ENCODE measurements at places on chromosomes 1 and 21. TPM values are rescaled to one million over a fixed set of nuclear protein-coding genes. Genes with fewer than 3 reads are reported as not detected.

DNA sequence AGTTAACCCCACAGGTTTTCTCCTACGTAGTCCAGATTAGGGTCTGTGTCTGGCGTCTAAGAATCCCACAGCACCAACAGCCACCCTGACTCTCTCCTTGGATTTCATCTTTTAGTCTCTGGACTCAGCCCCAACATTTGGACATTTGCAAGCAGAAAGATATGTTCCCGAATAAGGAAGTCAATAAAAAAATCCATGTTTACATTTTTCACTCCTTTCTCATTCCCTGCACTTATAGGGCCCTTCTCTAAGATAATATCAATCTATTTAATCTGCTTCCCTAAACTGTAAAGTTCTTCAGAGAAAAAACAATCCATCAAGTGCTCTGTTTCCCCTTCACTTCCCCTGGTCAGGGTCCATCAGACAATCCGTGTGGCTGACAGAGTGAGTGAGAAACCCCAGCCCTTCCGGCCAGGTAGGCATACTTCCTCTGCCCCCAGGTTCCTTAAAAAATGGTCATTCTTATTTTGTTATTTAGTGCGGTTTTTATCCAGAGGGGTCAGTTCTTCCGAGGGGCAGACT is 105.9 kb upstream of the CDC42BPA start:
- no peak for DNase-seq

Gene FHAD1
- total RNA-seq = 0.63 TPM

DNA sequence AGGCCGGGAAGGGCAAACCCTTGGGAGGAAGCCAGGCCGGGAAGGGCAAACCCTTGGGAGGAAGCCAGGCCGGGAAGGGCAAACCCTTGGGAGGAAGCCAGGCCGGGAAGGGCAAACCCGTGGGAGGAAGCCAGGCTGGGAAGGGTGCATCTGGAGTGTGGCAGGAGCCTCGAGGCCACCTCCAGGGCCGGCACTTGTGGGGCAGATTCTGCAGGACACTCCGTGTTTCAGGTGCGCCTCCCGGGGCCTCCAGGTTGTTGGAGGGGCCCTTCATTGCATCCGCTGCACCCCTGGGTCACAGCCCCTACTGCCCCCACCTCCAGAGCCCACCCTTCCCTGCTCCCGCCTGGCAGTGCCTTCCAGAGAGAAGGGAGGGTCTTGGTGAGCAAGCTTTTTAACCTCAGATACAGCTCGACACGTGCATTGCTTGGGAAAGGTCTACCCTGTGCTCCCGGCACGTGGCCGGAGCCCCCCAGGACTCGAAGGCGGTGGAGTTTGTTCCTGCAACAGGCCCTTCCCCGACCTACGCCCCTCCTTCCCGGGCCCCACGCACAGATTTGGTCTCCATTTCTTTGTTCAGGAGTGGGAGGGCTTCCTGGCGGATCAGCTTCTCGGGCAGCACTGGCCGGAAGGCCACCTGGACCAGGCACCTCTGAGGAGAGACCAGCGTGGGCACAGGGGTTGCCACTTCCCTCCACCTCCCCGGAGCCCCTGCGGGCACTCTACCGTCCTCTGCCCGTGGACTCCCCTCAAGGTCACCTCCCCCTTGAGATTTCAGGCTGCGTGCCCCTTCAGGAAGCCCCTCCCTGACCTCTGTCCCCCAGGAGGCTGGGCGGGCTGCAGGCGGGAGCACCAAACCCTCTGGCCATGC is 9.4 kb upstream of the TMEM52 start:
- no peak for DNase-seq

DNA sequence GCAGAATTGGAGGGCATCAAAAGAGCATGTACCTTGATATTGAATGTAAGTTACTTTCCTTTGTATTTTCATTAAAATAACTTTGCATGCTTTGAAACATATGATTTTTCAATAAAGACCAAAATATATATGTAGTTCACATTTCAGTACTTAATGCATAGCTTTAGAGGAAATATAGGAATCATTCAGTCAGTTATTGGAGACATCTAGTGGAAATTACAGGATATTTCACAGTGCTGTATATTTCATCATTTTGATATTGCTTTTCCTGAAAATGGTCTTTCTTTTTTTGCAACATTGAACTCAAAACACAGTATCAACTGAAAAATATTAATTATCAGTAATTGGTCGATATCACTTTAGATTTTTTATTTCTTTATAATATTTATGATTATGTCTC is 375.8 kb downstream of the NCAM2 start:
- DNase-seq = no peak

GRCh38 chr1:185033686-185034085 is 11.7 kb upstream of the RNF2 start:
- DNase-seq = no peak

Measured in tibial nerve (tissue), 4 donors.